Aorta (tissue), 5 donors: ENCODE measurements at places on chromosomes 1 and 21. TPM values are rescaled to one million over a fixed set of nuclear protein-coding genes. Genes with fewer than 3 reads are reported as not detected.
A peak's percentile ranks its signal among the peaks of the same experiment; 100 is the strongest.

ARHGAP29 gene
- total RNA-seq, result 40.1 TPM

MIER1 gene
- total RNA-seq, result 55.7 TPM

NPPA gene
- total RNA-seq, result not detected

SLC1A7 gene
- total RNA-seq, result 1.4 TPM

DNA sequence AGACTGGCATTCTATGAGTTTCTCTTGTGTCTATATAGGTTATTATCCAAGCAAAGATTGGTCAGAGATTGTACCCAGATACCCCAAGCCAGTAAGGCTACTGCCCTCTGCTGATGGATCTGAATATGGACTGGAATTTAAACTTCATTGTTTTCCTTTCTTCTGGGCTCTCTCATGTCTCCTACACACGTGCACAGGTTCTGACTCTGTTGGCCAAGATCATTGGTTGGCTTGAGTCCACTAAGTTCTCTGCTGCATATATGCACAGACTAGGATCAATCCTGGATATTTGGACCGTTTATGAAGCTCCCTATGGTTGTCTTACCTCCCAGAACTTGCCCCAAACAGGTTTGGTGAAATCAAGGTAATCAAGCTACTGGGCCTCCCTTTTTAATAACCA lies 69.7 kb downstream of the CC2D1B start:
- no peaks in the 10 kb centered on the region for H3K4me1 ChIP-seq
- no peaks in the 10 kb centered on the region for H3K36me3 ChIP-seq
- H3K27ac ChIP-seq, result no peak overlapping the region
- DNase-seq, result no peak
- no peak overlapping the region for H3K4me3 ChIP-seq
- H3K27me3 ChIP-seq, result no peaks in the 10 kb centered on the region

GRCh38 chr1:171126504-171126903 lies 35.8 kb downstream of the FMO3 start:
- peak; percentile 75 for DNase-seq
- H3K36me3 ChIP-seq, result no peaks in the 10 kb centered on the region
- no peak overlapping the region for H3K4me3 ChIP-seq
- peaks cover 11% of the 10 kb centered on the region for H3K4me1 ChIP-seq

- H3K27me3 ChIP-seq, result no peaks in the 10 kb centered on the region
- no peak for DNase-seq
- no peaks in the 10 kb centered on the region for H3K36me3 ChIP-seq
- H3K27ac ChIP-seq, result no peak overlapping the region
- peak overlapping the region; percentile 98 for H3K4me3 ChIP-seq
Observed at GRCh38 chr1:93080179-93080823, 1.2 kb downstream of the MTF2 start.

GRCh38 chr21:39712273-39712672 lies 32.7 kb upstream of the IGSF5 start:
- no peak overlapping the region for H3K4me3 ChIP-seq
- no peaks in the 10 kb centered on the region for H3K27me3 ChIP-seq
- no peak for DNase-seq
- no peaks in the 10 kb centered on the region for H3K4me1 ChIP-seq
- H3K27ac ChIP-seq, result no peak overlapping the region

GRCh38 chr21:44763451-44764318 lies 37.9 kb downstream of the UBE2G2 start:
- no peaks in the 10 kb centered on the region for H3K36me3 ChIP-seq
- no peak for DNase-seq
- no peak overlapping the region for H3K4me3 ChIP-seq
- no peaks in the 10 kb centered on the region for H3K4me1 ChIP-seq
- H3K27me3 ChIP-seq, result no peaks in the 10 kb centered on the region
- no peak overlapping the region for H3K27ac ChIP-seq
